Neural cell (in vitro differentiated cells): ENCODE measurements at places on chromosomes 11 and 22. TPM values are rescaled to one million over a fixed set of nuclear protein-coding genes. Genes with fewer than 3 reads are reported as not detected.

The OR51I1 gene
- polyA plus RNA-seq: not detected in 2 replicates

The MMP11 gene
- polyA plus RNA-seq: 9.3 and 12.2 TPM in 2 replicates

The TNNT3 gene
- not detected in 2 replicates for polyA plus RNA-seq

The MOGAT2 gene
- polyA plus RNA-seq: not detected in 2 replicates

The DEFB131B gene
- not detected in 2 replicates for polyA plus RNA-seq

The FOLR3 gene
- polyA plus RNA-seq: not detected in 2 replicates

The GAB4 gene
- not detected in 2 replicates for polyA plus RNA-seq

The SCARF2 gene
- polyA plus RNA-seq: 3.4 and 5.0 TPM in 2 replicates

The RBFOX2 gene
- 529 and 585 TPM in 2 replicates for polyA plus RNA-seq

The HEPHL1 gene
- polyA plus RNA-seq: not detected in 2 replicates

The DGAT2 gene
- polyA plus RNA-seq: 2.7 and 4.3 TPM in 2 replicates
